ENCODE measurements at places on chromosomes 6 and 20.

GRCh38 chr6:168873278-168874190, 380.1 kb downstream of the THBS2 start:
- no peak for DNase-seq

GRCh38 chr20:4999788-5000187, 1.5 kb downstream of the SLC23A2 start:
- no peak for DNase-seq

DNA sequence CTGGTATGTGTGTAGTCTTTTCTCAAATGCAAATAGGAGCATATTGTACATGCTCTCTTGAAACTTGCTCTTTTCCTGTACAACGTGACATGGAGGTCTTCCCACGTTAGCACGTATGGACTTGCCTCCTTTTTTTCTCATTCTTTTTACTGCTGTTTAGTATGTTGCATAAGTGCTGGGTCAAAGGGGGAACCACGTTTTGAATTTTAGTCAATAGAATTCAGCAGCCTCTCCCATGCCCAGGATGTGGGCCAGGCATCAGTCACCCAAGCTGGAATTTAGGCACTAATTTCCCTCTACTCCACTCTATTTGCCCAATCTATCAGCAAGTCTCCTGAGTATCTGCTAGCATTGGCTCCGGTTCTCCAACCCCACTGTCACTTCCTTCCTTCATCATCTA, 41.5 kb upstream of the RNF24 start:
- peak; percentile 35 for DNase-seq

DNA sequence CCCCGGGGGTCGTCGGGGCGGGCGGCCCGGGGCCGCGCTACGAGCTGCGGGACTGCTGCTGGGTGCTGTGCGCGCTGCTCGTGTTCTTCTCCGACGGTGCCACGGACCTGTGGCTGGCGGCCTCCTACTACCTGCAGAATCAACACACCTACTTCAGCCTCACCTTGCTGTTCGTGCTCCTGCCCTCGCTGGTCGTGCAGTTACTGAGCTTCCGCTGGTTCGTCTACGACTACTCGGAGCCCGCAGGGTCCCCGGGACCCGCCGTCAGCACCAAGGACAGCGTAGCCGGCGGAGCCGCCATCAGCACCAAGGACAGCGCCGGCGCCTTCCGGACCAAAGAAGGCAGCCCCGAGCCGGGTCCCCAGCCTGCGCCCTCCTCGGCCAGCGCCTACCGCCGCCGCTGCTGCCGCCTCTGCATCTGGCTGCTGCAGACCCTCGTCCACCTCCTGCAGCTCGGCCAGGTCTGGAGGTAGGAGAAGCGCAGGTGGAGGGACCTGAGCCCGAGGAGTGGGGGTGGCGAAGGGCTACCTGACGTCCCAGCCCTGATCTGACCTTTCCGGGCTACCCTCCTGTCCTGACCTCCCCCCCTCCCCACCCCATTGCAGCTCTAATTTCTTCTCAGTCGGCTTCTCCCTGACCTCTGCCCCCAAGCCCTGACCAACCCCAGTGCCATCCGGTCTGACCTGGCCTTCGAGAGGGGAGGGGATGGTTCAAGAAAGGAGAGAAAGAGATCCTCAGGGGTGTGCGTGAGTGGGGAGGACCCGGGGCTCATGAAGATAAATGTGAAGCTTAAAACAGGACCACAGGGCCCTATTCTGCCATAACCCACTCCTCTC, 558 bp downstream of the XKR7 start:
- peak; percentile 62 for DNase-seq

DNA sequence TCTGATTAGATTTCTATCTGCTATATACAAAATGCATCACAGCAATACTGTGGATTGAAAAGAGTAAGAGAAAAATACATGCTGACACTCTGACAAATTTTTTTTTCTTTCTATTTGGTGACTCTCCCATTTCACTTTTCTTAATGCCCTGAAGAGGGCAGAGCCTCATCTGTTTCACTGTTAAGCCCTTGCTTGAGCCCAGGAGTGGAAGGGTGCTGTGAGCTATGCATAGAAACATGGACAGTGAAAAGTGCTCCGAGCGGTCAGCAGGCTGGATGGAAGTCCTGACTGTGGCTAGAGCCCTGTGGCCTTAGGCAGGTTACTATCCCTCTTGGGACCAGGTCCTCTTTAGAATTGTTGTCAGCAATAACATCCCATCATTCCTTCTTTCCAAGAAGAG, 17.4 kb upstream of the CSE1L start:
- no peak for DNase-seq

- no peak for DNase-seq
These were observed 48.4 kb downstream of the GCNT2 start for GRCh38 chr6:10569392-10570127.

- DNase-seq: no peak
These were observed 4.3 kb downstream of the KCNQ5 start for GRCh38 chr6:72626126-72626525.

DNA sequence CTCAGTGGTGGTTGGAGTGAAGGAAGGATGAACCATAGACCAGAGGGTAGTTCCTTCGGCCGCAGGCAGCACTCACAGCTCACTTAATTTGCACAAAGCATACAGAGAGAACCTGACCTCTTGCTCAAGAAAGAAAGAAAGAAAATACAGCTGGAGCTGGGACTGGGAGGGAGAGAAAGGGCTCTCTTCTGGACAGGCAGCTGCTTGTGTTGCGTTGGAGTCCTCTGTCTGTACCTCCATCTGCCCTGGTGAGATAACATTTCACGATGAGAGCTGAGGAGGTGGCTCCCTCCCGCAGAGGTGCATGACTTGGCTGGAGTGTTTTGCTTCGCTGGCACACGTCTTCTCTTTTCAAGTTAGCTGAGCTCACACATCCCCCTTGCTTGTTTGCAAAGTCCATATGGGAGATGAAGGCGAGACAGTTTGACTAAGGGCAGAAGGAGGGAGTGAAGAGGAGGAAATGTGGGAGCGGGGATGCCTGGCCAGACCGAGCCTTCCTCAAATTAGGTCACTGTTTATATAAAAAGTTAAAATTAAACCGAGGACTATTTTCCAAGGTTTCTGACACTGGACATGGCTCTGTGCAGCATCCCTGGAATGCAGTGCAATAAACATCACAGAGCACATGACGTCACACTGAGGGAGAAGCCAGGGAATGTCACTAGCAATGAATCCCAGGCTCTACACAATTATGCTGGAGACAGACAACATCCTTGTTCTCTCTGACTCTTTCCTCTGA, 359.4 kb downstream of the CD83 start:
- no peak for DNase-seq

DNA sequence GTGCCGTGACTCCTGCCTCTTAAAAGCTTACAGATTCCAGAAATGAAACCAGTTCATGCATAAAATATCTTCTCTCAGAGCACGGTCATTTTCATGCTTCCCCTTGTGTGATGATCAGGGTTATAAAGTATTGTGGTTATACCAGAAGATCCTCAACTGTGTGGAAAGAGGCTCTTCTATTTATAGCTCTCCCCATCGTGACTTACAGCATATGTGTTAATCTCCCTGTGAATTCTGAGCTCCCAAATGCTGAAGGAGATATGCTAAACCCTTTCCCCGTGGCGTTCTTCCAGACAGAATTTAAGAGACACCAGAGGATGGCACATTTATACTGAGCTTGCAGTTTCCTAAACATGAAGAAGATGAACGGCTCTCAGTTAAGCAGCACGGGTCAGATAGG, 158.8 kb downstream of the CDH26 start:
- DNase-seq: peak; percentile 67

DNA sequence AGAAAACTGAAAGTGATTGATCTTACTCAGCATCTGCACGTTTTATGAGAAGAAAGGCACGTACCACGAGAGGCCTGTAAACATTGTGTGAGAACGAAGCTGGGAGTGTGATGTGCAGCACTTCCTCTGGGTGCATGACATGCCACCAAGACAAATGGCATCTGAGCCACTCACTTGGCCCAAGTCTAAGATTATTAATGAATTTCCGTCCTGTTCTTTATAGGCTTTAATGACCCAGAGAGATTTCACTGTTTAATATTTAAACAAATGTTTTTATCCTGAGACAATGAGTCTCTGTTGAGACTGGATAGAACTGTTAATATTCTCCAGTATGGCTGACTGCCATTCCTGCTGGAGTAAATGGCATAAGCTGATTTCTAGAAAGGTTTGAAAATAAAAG, 172.6 kb upstream of the PHACTR1 start:
- no peak for DNase-seq

GRCh38 chr6:134097114-134097707, 44.8 kb upstream of the SLC2A12 start:
- peak; percentile 63 for DNase-seq

DNA sequence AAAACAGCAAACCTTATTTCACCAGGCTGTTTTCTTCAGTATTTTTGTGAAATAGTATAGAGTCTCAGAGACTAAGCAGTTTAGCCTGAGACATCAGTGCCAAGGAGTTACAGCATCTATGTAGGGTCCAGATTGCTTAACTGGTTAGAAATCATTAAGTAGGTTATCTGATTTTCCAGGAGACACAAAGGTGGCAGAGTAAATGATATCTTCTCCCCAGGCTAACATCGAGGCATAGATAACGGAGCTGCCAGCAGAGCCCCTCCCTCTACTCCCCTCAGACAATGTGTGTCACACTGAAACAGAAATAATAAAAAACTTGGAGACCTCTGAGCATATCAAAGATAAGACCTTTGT, 473.0 kb upstream of the CITED2 start:
- DNase-seq: no peak

DNA sequence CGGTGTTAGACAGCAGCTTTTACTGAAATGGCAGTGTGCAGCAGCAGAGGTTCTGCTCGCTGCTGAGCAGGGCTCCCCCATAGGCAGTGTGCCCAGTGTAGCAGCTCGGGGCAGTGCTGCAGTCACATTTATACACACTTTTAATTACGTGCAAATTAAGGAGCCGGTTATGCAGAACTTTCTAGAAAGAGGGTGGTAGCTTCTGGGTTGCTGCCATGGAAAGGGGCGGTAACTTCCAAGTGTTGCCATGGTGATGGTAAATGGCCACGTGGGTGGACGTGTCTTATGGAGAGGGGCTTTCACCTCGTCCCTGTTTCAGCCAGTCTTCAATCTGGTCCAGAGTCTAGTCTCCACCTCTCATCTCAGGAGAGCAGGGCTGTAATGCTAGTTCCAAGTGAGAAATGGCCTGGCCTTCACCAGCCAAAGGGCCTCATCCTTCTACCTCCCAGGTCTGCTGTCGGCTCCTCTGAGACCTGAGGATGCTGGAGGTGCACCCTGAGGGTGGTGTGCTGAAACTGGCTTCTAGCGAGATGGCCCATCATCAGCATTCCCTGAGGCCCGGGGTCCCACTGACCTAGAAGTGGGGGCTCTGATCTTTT, 180.5 kb upstream of the PMEPA1 start:
- DNase-seq: no peak

GRCh38 chr20:32906871-32907495, 48.3 kb downstream of the EFCAB8 start:
- no peak for DNase-seq

- no peak for DNase-seq
These were observed 95.0 kb upstream of the FAM184A start for GRCh38 chr6:119173249-119174084.

DNA sequence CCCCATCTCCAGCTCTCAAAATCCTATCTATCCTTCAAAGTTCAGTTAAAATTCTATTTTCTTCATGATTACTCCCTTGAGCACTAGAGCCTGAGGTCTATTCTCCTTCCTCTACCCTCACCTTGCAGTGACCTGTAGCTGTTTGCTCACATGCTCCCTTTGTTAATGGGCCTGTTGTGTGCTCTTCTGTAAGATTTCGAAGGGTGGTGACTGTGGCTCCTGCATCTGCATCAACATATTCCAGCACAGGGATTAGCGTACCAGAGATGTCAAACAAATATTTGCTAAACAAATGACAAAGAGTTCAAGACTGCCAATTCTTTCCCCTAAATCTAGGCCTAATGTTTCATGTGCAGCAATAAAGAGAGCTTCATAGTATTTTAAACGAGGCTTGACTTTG, 69.5 kb downstream of the ELOVL5 start:
- no peak for DNase-seq

Measured in CD14-positive monocyte (primary cell).